ENCODE measurements at places on chromosomes 3 and 15.
A peak's percentile ranks its signal among the peaks of the same experiment; 100 is the strongest.

GRCh38 chr3:124878561-124879336 lies 8.4 kb downstream of the ITGB5 start:
- DNase-seq = peak; percentile 92

DNA sequence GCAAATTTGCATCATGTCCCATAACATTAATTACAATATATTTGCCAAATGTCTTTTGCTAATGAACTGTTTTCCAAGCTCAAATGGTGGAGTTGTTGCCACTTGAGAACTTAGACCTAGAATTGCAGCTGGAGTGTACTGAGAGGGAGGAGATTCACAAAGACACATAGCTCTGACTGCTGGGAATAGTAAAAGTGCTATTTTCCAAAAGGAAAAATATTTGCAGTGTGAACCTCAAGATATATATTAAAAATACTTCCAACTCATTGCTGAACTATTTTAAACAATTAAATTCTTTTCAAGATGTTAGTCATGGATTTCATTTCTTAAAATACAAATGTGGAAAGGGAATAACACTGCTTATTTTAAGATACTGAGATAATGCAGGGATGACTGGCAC lies 666.8 kb upstream of the ARPP21 start:
- DNase-seq = no peak

DNA sequence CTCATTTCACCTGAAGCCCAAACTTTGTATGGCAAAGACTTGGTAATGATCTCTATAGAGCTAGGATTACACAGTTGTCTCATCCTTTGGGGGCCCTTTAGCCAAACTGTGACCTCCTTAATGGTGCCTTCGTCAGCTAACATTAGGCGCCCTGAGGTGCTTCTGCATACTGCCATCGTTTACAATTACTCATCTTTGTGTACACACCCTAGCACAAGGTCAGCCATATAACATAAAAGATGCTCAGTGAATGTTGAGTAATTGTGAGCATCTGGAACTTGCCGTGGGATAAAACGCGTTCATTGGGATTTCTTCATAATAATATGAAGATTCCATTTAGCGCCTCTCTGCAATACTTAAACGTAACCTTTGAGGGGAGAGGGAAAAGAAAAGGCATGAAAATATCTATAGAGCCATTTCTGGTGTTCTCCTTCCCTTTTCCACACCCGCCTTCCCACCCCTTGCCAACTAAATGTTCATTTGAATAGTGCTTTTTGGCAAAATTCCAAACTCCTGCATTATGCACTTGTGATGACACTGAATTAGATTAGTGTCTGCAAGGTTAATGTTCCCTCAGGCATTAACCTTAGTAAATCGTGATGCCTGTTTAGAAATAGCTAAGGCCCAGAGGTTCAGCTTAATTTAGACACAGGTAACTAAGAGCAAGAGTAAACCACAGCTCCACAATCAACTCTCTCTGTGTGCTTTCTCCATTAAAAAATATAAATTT lies 990 bp upstream of the ZNF148 start:
- peak; percentile 65 for DNase-seq

- no peak for DNase-seq
Observed at GRCh38 chr15:73495181-73495580, 52.2 kb downstream of the REC114 start.

GRCh38 chr3:193605876-193606275 lies 12.9 kb downstream of the OPA1 start:
- DNase-seq = peak; percentile 55

DNA sequence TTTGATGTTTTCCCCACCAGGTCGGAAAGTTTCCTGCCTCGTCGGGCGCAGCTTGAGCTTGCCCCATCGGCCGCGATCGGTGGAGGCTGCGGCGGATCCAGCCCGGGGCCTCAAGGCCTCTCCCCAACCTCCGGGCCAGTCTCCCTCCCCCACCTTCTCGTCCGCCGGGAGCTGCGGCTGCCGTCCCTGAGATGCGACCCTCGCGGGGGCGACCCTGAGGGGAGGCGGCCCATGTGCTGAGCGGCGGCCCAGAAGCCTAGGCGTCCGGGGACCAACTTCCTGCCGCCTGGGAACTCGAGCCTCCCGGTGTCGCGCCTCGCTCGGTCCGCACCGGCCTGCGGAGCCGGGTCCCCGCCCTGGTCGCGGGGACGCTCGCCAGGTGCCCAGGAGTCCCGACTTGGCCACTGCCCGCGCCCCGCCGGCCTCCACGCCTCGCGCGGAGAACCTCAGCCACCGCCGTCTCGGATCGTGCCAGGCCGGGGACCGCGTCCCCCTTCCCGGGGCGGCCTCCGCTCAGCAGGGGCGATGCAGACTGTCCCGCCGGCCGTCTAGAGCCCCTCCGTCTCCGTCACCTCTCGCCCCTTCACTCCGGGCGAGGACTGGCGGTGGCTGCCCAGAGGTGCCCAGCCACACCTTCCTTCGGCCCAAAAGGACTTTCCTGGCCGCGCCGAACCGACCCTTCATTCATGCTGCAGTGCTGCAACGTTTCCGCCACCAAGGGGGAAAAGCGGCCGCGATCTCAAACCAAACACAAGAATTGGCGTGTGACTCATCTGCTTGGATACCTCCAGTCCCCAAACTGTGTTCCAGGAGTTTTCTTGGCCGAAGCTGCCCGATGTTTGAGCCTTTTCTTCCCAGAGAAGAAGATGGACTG lies 656 bp downstream of the SLMAP start:
- no peak for DNase-seq

DNA sequence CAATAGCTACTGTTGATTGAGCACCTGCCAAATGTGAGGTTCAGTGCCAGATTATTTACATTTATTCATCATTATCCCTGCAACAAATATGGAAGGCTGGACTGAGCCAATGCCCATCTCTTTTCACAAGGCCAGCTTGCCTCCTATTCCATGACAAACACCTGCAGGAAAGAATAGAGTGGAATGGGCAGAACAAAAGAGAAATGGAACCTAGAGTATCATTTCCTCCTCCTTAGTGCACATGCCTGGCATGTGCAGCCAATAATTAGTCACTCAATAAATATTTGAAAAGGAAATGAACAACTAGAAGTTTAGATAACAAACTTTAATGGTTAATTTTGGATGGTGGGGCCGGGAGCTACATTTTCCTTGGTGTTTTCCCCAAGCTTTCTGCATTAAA lies 61.4 kb upstream of the MYRIP start:
- no peak for DNase-seq

DNA sequence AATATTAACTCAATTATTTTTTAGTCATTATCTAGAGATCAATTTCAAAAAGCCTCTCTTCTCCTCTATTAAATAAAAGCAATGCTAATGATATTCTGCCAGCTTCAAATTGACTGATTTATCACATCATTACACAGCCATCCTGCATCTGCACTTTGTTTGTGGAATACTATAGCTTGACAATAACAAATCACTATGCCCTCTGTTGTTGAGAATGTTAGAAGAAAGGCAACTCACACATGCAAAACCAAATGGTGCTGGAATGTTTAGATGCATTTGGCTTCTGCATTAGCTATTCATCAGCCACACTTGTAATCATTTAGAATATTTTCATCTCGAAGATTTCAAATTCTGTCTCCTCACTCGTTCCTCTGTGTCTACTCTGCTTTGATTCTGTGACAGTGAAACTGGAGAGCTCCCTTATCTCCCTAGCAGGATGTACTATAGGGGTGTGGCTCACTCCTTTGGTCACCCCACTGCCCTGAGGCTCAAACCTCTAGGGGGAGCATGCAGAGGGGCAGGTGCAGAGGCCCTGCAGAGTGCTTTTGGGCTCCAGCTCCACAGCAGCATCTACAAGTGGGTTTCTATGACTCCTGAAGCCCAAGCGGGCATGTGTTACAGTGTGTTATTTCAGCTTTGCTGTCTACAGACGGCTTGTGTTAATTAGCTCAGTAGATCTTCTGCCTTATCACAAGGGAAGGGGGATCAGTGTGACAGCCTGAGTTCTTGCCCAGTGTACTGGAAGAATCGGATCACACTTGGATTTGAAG lies 454.1 kb upstream of the BCHE start:
- no peak for DNase-seq

GRCh38 chr3:131038326-131038725 lies 11.6 kb downstream of the NEK11 start:
- DNase-seq = no peak

GRCh38 chr3:114496021-114496434 lies 202.2 kb downstream of the TIGIT start:
- DNase-seq = peak; percentile 14

- no peak for DNase-seq
Observed at GRCh38 chr3:41321642-41321980, 122.3 kb downstream of the CTNNB1 start.

DNA sequence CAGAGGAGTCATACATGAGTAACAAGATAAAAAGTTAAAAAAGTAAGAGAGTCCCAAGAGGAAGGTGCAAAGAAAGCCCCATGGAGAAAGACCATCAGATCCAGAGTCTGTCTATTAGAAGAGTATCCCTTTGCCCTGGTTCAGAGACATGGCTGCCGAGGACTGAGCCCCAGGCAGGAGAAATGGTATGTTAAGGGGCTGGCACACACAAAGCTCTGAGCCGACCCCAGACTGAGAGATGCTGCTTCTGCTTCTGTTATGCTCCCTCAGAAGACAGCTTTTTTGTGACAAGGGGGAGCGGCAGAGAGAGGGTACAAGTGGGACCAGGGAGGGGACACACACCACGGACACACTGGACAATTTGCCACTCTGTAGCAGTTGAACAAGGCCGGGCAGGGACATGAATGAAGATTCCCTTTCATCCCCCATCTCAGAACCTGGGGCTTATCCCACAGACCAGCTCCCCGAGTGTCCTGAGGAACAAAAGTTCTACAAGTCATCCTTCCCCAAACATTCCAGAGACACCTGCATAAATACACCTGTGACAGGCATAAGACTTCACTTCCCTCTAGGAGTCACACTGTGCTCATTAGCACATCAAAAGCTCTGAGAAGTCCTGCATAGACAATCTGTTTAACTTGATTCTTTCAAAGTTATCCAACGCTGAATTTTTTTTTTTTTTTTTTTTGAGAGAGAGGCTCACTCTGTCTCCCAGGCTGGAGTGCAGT lies 161.6 kb upstream of the WNT5A start:
- no peak for DNase-seq

DNA sequence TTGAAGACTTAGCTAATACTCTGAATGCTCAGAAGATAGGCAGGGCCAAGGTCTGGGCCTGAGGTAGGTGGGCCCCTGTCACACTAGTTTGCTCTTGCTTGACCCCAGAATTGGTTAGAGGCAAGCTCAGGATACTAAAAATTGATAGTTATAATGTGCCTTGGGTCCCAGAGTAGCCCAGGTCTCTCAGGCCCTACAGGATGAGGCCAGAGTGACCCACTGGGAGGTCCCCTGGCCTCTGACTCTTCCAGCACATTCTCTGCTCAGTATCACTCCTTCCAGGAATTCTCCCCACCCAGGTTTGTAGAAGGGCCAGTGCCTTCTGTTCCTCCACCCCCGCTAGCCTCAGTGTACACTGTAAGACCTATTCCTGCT lies 667 bp upstream of the KLHDC8B start:
- DNase-seq = no peak

DNA sequence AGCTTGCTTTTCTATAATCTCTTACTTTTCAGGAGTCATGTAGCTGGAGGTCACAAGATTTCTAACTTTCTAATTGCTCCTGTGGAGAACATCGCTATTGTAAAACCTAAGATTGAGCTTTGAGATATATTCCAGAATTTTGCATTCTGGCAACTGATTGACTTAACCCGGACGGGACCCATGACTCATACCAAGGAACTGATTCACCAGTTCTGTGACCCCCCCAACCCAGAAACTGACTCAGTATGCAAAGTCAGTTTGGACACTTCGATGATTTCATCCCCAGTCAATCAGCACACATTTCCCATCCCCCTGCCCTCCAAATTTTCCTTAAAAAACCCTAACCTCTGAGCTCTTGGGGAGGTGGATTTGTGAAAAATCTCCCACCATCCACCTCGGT lies 396.5 kb upstream of the GBE1 start:
- DNase-seq = peak; percentile 69

DNA sequence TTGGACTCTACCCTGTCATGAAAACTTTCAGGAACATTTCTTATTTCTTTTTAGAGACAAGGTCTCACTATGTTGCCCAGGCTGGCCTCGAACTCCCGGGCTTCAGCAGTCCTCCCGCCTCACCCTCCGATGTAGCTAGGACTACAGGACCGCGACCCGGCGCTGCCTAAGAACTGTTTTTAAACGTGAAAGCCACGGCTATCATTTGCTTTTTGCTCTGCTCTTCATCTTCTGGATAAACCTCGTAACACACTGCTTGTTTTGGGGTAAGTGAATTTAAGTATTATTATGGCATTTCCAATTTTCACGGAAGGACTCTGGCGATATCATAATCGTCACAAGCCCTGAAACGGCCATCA lies 14.3 kb upstream of the CCNL1 start:
- no peak for DNase-seq

GRCh38 chr3:44109771-44110361 lies 131.8 kb upstream of the TOPAZ1 start:
- DNase-seq = no peak

- DNase-seq = no peak
Observed at GRCh38 chr15:79977431-79978054, 6.5 kb upstream of the BCL2A1 start.

GRCh38 chr3:192262001-192262400 lies 465.3 kb downstream of the FGF12 start:
- DNase-seq = no peak

GRCh38 chr3:13107661-13108060 lies 34.4 kb upstream of the IQSEC1 start:
- DNase-seq = no peak

DNA sequence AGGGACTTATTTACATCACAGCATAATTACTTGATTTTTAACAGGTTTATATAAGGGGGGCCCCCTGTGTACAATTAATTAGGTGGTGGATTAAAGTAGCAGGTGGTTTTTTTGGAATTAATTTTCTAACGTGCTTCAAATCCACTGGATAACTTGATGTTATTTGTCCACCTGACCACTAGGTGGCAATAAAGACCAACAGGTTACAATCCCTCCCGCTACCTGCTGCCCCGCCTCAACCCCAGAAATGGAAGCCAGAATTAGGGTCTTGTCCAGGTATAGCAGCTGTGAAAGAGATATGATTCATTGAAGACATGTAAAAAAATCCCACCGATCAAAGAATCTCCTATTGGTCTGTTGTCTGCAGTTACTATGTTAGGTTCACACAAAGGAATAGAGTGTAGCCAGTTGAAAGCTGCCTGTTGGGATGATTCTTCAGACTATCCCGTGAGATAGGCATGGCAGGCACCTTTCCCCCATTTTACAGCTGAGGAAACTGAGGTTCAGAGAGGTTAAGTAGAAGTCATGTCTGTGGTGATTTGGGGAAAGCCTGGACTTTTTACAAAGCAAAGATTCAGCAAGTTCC lies 44.0 kb downstream of the MFSD1 start:
- peak; percentile 64 for DNase-seq

- peak; percentile 75 for DNase-seq
Observed at GRCh38 chr15:101637516-101637915, 14.7 kb downstream of the TM2D3 start.

- no peak for DNase-seq
Observed at GRCh38 chr15:101600035-101600434, 52.1 kb downstream of the TM2D3 start.

DNA sequence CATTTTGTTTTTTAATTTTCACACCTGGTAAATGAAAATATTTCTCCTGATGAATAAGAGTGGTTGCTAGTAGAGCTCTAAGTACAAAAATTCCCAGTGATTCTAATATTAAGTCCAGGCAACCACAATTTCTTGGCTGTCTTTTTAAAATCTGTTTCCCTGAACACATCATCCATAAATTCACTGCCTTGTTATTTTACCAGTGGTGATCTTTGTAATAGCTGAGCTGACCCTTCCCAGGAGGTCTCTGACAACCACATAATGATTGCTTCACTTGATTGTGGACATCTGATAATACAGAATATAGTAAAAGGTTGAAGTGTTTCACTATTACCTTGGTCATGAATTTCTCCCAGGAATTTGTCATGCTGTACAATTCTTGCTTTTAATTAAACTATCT lies 13.9 kb upstream of the TOP2B start:
- no peak for DNase-seq

All from RWPE1 (cell line).